Stimulated activated CD8-positive, alpha-beta memory T cell treated with anti-CD3 and anti-CD28 coated beads, Interleukin-7, amount 100 ng/mL, for 1 hour (primary cell): ENCODE measurements at places on chromosomes 6 and 20.

DNA sequence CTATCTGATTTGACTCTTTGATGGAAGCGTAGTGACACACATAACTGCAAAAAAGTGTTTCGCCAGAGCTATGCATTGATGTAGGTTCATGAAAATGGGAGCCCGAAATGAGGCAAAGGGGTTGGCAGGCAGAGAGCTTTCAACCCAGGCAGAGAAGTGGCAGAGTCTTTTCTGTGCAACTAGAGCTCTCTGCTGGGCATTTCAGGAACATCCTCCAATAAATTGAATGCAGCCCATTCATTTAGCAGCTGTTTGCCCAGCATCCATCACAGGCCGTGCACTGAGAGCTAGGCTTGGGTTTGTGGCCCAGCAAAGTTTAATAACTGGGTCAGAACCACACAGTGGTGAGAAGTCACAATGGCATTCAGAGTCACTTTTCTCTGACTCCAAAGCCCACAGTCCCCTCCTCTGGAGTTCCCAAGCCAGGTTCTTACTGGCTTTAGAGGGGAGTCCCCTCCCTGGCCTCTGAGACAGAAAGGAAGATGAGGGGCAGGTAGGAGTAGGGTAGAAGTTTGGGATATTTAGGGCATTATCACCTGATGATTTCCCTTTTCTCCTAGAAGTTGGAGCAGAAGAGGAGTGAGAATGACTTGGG, 31.8 kb upstream of the ELMO2 start:
- no peak for DNase-seq

DNA sequence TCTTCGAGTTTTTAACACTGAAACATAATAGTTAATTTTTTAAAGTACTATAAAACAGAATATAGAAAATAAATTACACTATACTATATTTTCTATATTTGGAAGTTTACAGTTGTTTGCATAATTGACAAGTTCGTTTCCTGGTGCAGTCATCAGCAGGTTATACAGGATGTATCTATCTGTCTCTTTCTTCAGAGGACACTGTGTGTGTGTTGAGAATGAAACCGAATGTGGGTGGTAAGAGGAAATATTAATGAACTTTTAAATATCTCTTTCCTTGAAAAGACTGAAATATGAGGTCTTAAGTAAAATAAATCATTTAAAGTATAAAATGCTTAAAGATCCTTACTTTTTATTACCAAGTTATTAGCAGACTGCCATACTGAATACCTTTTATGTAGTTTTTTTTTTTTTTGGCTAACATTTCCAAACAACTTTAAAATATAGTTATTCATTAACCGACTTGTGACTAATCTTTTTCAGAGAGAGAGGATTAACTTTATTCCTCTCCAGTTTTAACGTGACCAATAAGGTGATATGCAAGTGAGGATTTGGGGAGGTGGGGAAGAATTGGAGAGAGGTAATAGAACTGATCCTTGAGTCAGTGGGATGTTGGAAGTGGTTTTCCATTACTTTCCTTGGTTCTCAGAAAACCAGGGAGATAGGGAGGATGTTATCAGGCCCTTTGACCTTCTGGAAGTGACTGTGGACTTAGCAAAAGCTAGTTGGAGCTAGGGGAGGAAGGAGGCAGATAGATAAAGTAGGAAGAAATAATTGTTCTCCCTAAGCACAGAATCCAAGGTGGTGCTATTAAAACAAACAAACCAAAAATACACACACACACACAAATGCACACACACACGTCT, 380.0 kb upstream of the FLRT3 start:
- DNase-seq = no peak

GRCh38 chr20:9699181-9699580, 139.7 kb downstream of the PAK5 start:
- DNase-seq = no peak

DNA sequence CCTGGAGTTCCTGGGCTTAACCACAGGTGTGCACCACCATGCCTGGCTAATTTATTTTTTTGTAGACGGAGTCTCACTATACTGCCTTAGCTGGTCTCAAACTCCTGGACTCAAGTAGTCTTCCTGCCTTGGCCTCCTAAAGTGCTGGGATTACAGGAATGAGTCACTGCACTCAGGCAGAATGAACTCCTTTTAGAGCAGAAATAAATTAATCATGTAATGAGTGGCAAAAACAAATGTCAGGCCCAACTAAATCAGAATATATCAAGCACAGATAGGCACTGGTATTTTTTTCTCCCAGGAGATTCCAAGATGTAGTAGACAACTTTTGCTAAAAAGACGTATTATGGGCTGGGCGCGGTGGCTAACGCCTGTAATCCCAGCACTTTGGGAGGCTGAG, 2.6 kb downstream of the RPS10 start:
- DNase-seq = no peak

DNA sequence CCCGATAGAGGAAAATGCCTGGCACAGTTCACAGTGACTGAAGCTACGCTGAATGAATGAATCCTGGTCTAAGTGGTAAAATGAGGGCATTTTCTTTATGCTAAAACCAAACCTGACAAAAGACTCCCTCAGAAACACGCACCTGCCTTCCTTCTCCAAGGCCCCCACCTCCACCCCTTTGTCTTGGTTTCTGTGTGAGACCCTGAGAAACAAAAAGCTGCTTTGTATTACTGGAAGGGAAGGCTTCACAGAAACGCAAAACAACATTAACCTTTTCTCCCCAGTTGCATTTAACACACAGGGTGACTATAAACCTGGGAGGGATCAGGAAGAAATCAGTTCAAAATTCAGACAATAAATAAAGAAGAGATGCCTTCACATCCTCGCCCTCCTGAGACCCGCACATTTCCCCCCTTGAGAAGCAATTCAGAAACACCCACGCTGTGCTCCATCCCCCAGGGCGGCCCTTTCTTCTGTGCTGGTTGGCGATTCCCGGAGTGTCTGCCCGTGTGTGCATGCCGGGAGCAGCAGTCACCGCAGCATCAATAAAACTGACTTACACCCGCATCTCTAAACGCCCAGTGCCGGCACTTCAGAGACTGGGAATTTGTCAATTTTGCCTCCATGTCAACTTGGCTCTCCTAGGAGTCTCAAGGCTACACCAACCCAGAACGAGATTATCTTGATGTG, 67.2 kb upstream of the TRAF3IP2 start:
- DNase-seq = no peak

DNA sequence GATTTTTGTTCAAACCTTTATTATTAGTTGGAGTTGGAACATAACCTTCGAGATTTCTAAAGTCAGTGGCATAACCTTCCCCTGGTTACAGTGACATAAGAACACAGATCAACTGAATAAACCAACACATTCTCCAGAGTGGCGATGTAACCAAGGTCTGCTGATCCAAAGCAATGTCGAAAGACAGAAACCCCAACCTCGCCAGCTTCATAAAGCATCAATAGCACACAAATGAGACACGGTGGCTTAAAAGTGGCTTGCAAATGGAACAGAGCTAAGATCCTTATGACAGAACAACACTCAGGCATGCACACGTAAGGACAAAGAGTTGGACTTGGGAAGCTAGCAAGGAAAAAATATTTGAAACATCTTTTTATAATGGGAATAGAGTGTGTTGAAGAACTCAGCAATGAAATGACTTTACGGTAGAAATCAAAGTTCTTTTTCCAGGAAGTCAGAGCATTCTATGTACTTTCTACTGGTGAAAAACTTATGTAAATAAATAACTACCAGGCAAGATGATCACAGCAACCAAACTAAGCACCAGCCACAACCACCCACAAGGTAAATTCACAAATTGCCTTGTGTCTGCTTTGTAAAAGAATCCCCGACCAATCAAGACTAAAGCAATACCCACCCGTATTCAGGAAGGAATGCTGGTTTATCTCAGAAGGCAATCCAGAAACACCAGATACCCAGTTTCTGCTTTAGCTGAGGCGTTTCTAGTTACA, 61.0 kb upstream of the NHSL1 start:
- no peak for DNase-seq

GRCh38 chr20:51610761-51611624, 68.5 kb upstream of the NFATC2 start:
- DNase-seq = no peak

DNA sequence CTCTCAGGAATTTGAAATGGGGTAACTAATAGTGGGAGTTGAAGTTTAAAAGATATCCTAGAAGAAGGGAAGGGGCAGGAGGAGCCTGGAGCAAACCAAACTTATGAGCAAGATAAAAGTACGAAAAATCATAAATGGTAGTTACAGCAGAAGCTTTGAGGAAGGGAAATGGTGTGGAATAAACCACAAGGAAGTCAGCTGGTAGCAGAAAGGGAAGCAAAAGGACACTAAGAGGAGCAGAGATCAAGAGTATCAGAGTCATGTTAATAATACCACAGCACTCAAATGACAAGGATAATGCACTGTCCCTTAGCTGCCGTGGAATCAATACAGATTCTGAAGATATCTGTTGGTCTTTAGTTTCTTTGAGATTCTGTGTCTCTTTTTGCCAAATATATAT, 44.9 kb upstream of the CCDC28A start:
- DNase-seq = no peak

GRCh38 chr6:85660181-85660611, 17.5 kb upstream of the SYNCRIP start:
- DNase-seq = no peak

- DNase-seq = no peak
Observed at GRCh38 chr20:54980103-54980960, 504.9 kb downstream of the DOK5 start.

DNA sequence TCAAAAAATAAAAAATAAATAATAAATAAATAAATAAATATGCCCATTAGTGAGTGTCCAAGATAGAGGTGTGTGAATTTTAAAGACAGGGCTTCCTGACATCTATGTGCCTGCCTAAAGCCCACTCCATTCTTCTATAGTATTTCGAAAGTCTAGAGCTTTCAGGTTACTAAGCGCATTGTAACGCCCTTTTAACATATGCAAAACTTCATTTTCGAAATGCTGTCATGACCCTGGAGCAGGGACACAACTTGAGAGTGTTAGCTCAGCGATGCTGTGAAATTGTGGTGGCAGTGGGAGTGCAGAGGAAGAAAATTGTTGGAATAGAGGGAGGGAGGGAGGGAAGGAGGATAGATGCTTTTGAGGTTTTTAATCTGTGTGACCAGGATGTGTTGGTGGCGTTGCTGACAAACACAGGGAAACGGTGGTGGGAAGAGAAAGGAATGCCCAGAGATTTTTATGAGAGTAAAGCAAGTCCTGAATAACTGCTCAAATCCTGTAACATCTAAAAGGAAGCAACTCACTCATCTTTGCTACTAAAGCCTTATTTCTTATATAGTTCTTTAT, 169.3 kb downstream of the ARID1B start:
- no peak for DNase-seq

DNA sequence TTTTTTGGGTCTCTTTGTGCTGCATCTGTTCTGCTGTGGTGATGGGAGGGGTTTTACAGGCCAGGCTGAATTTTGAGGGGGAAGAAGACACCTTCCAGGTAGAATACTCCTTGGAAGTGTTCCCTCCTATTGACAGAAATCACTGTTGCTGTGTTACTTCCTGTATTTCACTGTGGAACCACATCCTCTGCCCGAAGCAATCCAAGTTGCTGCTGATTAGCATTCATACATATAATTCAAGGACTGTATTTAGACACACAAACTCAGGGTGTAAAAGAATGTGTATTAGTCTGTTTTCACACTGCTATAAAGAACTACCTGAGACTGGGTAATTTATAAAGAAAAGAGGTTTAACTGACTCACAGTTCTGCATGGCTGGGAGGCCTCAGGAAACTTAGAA, 50.6 kb upstream of the TMEM244 start:
- no peak for DNase-seq

GRCh38 chr6:46381057-46381456, 110.2 kb downstream of the RCAN2 start:
- no peak for DNase-seq

DNA sequence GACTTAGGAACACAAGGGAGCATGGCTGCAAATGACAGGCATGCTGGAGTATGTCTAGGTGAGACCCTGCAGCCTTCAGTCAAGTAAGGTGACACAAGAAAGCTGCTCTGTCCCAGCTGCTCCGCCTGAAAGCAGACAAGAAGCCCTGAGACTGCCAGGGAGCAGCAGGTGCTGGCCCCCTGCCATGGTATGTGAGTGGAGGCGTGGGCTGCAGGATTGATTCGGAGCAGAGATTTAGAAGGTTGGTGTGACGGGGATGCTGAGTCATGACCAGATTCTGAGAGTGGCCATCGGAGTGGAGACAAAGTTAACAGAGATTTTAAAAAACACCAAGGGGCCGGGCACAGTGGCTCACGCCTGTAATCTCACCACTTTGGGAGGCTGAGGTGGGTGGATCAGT, 17.8 kb downstream of the LRP11 start:
- DNase-seq = no peak

DNA sequence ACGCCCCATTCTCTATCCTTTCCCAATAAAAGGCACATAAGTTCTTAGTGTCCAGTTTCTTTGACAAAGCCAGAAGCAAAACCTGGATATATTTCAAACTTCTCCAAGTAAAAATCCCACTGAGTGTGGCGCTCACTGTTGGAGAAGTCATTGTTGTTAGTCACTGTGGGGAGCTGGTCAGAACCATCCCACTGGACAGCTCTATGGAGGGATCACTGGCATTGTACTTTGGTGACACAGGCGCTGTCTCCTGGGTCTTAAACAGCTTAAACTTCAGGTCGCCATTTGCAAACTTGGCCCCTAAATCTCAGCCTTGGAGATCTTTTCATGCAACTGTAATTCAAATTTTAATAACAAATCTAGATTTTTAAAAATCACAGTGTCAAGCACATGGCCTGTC, 111.5 kb upstream of the SLC24A3 start:
- DNase-seq = no peak

DNA sequence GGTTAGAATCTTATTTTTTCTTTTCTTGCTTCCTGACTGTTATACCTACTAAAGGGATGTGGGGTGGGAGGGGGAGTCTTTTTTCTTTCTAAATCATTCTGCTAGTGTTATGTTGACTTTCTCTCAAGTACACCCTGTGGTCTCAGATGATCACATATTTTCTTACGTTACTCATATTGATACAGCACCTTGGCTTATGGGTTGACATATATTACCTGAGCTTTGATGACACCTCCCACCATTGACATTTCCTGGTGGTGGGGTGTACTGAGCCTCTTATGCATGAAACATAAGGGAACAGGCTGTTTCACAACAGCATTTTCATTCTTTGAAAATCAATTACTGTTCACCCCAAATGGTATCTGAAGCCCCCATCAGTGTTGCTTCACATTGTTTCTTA, 169.8 kb downstream of the MMS22L start:
- DNase-seq = no peak

DNA sequence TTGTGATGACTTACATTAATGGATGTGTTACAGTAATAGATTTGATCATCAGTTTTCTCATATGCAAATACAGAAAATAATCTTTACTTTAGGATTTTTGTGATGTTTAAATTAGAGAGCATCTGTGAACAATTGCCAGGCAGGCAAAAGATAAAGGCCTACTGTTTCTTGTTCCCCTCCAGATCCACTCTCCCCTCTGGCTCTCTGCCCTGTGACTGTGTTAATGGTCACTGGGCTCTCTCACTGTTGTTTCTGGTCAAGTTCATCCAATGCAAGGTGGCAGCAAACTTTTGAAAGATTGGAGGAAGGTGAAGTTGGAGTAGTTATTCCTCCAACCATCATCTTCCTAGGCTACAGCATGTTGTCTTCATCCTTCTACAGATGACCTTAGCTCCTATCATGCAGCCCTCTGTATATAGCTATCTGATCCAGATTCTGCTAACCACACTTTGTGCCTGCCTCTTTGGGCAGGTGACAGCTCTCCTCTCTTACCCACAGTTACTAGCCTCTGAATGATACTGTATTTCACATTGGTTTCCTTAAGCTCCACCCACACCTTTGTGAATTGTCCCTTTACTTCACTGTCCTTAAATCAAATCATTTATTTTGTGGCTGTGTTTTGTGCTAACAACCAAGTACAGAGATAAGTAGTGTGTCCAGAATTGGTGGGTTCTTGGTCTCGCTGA, 48.9 kb upstream of the ARG1 start:
- DNase-seq = no peak

- DNase-seq = no peak
Observed at GRCh38 chr6:124470803-124471202, 491.4 kb upstream of the RNF217 start.
